ENCODE measurements at places on chromosomes 7 and 10.

- no peak for DNase-seq
Observed at GRCh38 chr7:33237036-33237435, 107.7 kb downstream of the BBS9 start.

GRCh38 chr10:7988989-7989388, 65.5 kb upstream of the GATA3 start:
- no peak for DNase-seq

DNA sequence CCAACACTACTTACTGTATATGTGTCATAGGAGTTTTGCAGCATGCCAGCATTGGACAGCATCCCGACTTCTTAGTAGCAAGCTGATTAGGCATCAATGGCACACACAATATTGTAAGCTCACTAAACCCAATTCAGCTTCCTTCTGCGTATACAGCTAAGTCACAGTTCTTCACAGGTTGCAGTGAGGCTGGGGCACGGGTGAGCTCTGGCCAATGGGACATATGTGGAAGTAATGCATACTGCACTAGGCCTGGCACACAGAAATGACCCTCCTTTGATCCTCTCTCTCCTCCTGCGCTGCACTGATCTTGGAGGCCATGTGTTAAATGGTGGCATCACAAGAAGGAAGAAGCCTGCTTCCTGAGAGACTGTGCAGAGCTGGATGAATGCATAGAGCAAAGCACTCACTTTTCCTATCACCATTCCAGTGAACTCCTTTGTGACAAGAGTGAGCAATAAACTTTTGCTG, 11.9 kb downstream of the RAB11FIP2 start:
- DNase-seq = no peak

- DNase-seq = no peak
Observed at GRCh38 chr7:380139-380485, 90.1 kb downstream of the FOXL3 start.

DNA sequence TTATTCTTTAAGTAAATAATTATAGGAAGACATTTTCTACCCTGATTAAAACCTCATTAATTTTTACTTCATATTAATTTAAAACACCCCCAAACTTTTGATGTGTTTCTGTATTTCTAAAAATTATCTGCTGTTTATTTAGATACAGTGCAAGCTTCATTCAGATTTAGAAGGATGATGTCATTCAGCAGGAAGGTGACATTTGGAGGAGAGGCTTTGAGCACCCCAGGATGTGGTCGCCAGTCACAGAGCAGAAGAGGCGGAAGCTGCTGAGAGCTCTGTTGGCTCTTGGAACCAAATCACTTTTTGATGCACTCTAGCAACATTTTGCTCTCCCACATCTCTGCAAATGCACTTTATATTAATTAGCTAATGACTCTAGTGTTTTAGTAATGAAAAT, 233.9 kb upstream of the CACNA2D1 start:
- peak; percentile 13 for DNase-seq

DNA sequence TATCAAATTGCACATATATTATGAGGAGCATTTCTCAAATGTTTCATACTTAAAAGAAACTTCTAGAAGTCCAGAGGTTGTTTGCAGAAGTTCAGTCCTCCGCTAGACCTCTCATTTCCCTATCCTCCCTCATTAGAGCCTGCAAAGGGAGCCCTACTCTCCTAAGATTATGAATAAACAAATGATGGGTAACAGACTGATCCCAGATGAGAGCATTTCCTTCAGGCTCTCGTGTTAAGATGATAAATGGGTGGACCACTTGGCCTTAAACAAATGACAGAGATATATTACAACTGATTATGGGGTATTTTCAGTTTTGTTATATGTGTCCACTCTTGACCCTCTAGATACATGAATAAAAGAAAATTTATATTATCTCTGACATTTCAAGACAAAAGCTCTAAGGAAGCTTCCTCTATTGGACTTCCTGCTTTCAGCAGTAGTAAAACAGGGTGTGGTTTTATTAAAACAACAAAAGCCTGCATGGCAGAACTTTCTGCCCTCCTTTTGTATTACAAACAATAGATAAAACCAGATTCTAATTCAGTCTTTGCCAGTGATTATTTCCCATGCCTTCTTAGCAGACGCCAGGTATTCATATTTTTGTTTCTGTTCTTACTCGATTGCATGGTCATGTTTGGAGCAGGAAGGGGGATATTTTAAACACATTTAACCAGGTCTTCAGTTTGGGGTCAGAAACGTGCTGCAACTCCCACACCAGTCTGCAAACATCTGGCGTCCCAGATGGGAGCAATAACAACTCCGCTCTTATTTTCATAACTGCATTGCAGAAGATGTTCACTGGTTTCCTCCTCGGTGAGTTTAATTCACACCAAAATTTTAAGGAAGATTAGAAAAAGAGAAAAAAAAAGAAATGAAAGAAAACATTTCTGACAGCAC, 52.4 kb upstream of the FAM204A start:
- no peak for DNase-seq

- no peak for DNase-seq
Observed at GRCh38 chr7:121262221-121262620, 66.6 kb upstream of the WNT16 start.

GRCh38 chr7:36192053-36192824, 39.2 kb downstream of the EEPD1 start:
- DNase-seq = no peak

- no peak for DNase-seq
Observed at GRCh38 chr10:66836057-66836456, 89.8 kb upstream of the LRRTM3 start.

DNA sequence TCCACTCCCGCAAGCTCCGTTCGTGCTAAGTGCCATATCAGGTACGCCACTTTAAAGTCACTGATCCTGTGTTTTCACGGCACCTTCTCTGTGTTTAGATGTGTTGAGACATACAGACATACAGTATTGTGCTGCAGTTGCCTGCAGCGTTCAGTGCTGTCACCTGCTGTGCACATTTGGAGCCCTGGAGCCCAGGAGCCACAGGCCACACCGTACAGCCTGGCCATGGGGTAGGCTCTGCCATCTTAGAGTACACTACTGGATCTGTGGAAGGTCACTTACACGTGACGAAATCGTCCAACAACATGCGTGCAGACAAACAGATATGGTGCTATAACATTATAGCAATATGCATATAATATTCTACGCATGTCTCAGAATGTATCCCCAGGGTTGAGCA, 111.3 kb downstream of the ELFN1 start:
- DNase-seq = no peak
